MCF 10A (cell line): ENCODE measurements at places on chromosomes 1 and 21. TPM values are rescaled to one million over a fixed set of nuclear protein-coding genes. Genes with fewer than 3 reads are reported as not detected.

- no peaks in the 10 kb centered on the region for H3K4me1 ChIP-seq
- no peaks in the 10 kb centered on the region for H3K27me3 ChIP-seq
- H3K27ac ChIP-seq, result no peak overlapping the region
- H3K36me3 ChIP-seq, result peaks cover 40% of the 10 kb centered on the region
- H3K4me3 ChIP-seq, result no peak overlapping the region
Measured at GRCh38 chr1:243394601-243395464, 139.0 kb downstream of the SDCCAG8 start.

DNA sequence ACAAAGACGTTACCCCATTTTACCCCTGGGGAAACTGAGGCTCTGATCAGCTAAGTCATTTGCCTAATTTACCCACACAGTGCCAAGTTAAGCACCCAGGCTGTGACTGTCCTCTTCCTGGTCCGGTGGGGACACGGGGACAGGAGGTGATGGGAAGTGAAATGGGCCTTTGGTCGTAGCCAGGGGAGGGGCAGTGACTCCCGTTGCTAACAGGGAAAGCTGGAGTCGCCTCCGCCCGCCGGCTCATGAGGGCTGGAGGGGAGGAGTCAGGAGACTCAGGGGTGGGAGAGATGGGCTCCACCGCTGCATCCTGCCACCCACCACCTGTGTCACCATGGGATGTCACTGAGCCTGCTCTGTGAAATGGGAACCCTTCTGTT lies 139.3 kb downstream of the PGBD5 start:
- H3K36me3 ChIP-seq, result peaks cover 19% of the 10 kb centered on the region
- no peak overlapping the region for H3K4me3 ChIP-seq
- peaks cover 25% of the 10 kb centered on the region for H3K27me3 ChIP-seq
- H3K27ac ChIP-seq, result no peak overlapping the region

DNA sequence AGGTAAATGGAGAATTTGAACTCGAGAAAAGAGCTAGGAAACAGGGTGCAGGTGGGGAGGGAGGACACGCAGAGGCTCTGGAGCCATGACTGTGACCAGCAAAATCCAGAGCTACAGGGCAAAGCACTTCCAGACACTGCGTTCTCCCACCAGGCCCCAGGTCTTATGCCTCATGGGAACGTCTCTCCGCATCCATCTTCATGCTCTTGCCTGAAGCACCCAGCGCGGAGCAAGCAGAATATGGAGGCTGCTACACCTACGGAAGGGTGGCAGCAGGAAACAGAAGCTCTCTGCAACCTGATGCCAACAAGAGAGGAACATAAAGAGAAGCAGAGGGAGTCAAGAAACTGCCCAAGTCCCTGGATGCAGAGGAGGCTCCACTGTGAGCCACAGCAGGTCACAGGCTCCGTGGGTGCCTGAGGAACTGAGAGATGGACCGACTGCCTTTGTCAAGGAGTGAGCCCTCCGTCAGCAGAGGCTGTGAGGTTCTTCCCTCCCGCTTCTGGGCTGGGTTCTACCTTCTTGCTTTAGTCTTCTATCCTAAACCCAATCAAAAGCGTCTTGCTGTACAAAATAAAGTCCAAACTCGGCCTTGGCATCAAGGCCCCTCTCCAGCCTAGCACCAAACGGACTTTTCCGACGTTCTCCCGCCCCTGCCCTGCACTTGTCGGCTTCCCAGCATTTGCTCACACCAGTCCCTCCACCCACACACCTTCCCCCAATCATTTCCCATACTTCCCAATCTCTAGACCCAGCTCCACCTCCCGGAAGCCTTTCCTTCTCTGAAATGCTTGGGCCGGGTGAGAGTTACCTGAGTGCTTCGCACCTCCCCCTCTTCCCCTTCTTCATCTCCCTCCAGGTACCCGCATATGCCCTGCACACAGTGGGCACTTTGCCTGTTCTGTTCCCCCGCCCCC lies 930 bp downstream of the DHCR24 start:
- peak overlapping the region; percentile 99 for H3K4me3 ChIP-seq
- H3K27ac ChIP-seq, result peak overlapping the region; percentile 90
- H3K27me3 ChIP-seq, result no peaks in the 10 kb centered on the region
- peak; percentile 88 for DNase-seq
- H3K4me1 ChIP-seq, result peaks cover 56% of the 10 kb centered on the region

DNA sequence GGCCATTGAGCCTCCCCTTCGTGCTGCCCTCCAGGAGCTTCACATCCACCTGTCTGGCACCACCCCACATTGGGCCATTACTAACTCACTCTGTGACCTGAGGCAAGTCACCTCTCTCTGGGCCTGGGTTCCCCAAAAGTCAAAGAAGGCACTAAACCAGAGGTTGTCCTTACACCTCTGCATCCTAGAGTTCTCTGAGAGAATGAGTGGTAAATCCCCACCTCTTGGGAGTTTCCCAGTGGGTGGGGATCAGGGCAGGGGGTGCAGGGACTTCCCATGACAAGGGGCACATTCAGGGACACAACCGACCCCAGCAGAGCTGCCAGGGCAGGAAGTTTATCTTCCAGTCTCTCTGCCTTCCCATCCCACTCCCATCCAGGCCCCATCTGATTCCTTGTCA lies 99.7 kb downstream of the EPHB2 start:
- no peak for DNase-seq
- no peaks in the 10 kb centered on the region for H3K36me3 ChIP-seq
- H3K27me3 ChIP-seq, result no peaks in the 10 kb centered on the region

DNA sequence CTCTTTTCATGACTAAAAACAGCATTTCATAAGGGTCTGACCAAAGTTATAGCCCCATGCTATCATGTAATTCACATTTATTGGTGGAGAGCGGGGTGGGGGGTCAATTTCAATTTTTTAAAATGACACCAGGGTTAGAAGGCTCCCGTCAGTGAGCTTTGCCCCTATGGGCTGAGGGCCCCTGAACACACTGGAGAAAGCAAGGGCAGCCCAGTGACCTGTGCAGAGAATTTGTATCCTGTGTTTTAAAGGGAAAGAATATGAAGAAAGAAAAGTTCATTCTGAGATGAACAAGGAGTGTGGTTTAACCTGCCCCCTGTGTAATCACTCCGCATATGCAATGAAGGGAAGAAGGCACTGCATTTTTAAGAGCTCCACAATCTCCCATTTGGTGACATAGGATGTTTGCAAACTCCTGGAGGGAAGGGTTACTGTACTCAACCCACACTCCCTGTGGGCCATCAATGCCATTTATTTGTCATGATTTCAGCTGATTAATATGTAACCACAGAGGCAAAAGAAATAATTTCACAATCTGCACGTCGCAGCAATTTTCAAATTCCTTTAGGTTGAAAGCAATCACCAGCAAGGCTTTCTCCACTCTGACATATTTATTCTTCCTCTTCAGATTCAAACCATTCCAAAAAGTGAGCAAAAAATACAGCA lies 95.6 kb downstream of the ZNF281 start:
- H3K4me1 ChIP-seq, result peaks cover 5% of the 10 kb centered on the region
- H3K36me3 ChIP-seq, result no peaks in the 10 kb centered on the region
- DNase-seq, result no peak
- no peak overlapping the region for H3K4me3 ChIP-seq

- H3K36me3 ChIP-seq, result no peaks in the 10 kb centered on the region
- peaks cover 41% of the 10 kb centered on the region for H3K4me1 ChIP-seq
- DNase-seq, result no peak
- no peaks in the 10 kb centered on the region for H3K27me3 ChIP-seq
Measured at GRCh38 chr21:44912158-44912473, 8.6 kb downstream of the ITGB2 start.

DNA sequence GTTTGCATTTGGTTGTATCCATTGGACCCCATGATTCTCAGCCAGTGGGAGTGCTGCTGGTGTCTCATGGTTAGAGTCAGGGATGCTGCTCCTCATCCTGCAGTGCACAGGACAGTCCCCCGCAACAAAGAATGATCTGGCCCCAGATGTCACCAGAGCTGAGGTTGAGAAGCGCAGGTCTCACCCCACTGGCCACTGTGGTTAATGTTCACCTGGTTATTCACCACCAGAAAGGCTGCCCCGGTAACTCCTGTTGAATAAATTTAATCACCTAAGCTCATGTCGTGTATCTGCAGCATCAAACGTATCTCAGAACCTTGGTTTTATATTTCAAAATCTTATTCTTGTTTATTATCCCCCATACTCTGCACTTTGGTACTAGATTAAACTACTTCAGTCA lies 75.8 kb downstream of the ATP5PO start:
- H3K4me3 ChIP-seq, result no peak overlapping the region
- no peak overlapping the region for H3K27ac ChIP-seq
- H3K27me3 ChIP-seq, result no peaks in the 10 kb centered on the region

DNA sequence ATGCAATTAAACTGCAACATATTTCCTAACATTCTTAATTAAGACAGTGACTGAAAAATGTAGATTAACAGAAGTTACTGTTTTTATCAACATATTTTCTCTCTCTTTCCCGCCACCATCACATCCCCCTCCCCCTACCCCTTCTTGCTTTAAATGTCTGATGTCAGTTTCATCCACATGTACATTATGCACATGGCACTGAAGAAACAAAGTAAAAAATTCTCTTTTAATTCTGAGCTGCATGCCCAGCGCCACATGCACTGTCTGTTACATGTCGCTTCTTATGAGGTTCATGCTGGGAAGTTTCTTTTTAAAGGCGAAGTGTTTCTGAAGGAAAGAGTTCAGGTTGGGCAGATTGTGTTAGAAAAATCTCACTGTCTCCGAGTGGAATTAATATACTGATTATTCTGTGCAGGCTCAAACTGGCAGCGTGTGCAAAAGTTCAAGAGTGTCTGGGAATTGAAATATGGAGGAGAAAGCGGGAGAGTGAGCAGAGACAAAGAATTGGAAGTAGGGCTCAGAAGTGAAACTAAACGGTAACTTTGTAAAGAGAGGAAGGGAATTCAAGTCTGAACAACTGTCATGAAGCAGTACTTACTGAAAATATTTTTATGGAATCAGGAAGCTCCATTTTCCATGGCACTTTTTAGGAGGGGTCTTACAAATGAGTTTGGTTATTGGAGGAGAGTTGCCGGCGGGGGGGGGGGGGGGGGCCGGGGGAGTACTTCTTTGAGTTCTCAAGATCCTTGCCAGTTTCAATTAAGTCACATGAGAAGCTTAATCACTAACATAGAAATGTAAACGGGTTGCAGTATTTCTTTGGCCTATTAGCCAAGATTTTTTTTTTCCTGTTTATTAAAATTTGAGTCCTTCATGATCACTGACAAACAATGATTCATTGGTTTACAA lies 217.6 kb downstream of the SDCCAG8 start:
- H3K4me3 ChIP-seq, result no peak overlapping the region
- H3K36me3 ChIP-seq, result peaks cover 44% of the 10 kb centered on the region
- H3K4me1 ChIP-seq, result no peaks in the 10 kb centered on the region
- no peaks in the 10 kb centered on the region for H3K27me3 ChIP-seq
- no peak overlapping the region for H3K27ac ChIP-seq

DNA sequence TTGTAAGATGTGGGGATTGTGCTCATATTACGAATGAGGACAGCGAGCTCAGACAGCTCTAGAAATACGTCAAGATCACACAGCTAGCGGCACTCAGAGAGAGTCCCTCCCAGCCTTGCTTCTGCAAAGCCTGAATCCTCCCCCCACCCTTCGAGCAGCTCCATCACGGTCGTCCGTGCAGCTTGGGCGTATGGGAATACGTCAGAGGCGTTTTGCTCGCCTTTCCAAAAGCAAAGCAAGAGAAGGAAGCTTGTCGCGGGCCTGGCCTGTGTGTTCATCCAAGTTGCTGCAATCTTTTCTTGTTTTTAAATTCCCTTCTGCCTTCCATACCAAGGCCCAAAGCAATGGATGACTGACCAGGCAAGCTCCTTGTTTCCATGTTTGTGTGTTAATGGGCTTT lies 125.5 kb upstream of the IRF2BP2 start:
- no peaks in the 10 kb centered on the region for H3K36me3 ChIP-seq
- no peak for DNase-seq
- no peak overlapping the region for H3K27ac ChIP-seq
- H3K27me3 ChIP-seq, result no peaks in the 10 kb centered on the region
- peaks cover 24% of the 10 kb centered on the region for H3K4me1 ChIP-seq
- no peak overlapping the region for H3K4me3 ChIP-seq

- no peaks in the 10 kb centered on the region for H3K27me3 ChIP-seq
- H3K4me3 ChIP-seq, result no peak overlapping the region
- H3K4me1 ChIP-seq, result peaks cover 15% of the 10 kb centered on the region
- no peak overlapping the region for H3K27ac ChIP-seq
- no peaks in the 10 kb centered on the region for H3K36me3 ChIP-seq
Measured at GRCh38 chr1:53147174-53147573, 4.7 kb upstream of the SLC1A7 start.

GRCh38 chr1:114290341-114290740 lies 136.7 kb upstream of the SYT6 start:
- no peaks in the 10 kb centered on the region for H3K27me3 ChIP-seq
- no peak overlapping the region for H3K27ac ChIP-seq
- no peaks in the 10 kb centered on the region for H3K4me1 ChIP-seq
- DNase-seq, result no peak
- H3K4me3 ChIP-seq, result no peak overlapping the region
- H3K36me3 ChIP-seq, result no peaks in the 10 kb centered on the region

Gene CALML6
- 1.7 and 2.8 TPM in 2 replicates for total RNA-seq

Gene OLFM3
- not detected in 2 replicates for total RNA-seq

Gene CYP4Z1
- total RNA-seq, result not detected in 2 replicates

Gene PROX1
- 0.61 TPM in 2 replicates for total RNA-seq

Gene SHISAL2A
- total RNA-seq, result 0.26 TPM in 1 of 2 replicates, not detected in the other
